Posterior vena cava (tissue), 2 donors: ENCODE measurements at places on chromosomes 5 and 9. TPM values are rescaled to one million over a fixed set of nuclear protein-coding genes. Genes with fewer than 3 reads are reported as not detected.

GRCh38 chr5:180352116-180353047 is 754 bp downstream of the GFPT2 start:
- no peak for DNase-seq

DNA sequence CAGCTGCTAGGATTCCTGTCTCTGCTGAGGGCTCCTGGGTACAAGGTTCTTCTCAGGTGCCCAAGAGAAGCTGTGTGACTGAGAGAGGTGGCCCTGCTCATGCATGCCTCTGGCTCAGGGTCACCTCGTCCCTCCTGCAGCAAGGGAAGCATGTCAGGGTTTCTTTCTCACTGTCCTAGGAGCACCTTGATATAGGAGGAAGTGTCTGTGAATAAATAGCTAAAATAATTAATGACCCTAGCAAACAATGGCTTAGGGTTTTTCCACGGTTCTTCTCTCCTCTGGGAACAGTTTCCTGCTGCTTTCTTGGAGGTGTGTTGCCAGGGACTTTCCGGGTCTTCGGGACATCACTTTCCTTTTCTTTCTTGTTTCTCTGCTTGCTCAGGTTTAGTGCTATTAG is 87.2 kb downstream of the ARHGAP26 start:
- no peak for DNase-seq

GRCh38 chr5:58454025-58454424 is 5.9 kb downstream of the PLK2 start:
- DNase-seq, result no peak

DNA sequence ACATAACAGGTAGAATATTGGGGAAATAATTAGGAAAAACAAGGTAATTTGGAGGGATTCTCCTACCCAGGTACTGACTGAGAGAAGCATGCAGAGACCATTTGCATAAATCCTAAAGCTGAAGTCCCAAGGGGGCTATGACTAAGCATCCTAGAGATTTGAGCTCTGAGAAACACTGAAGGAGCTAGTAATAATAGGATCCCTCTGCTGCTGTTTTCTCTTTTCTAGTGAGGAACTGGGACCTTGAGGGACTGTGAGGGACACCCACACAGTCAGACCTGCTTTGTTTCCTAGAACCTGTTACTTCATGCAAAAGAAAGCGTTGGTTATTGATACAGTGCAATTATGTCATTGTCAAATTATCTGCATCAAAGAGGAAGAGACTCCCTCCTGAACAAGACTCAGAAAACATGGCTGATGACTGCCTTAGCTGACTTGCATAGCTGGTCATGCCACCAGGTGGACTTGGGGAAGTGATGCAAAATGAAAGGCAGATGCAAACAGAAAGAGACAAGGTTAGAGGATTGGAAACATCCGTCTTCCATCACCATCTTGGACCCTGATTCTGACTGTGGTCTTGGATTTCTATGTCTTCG is 335.4 kb downstream of the NTRK2 start:
- no peak for DNase-seq

DNA sequence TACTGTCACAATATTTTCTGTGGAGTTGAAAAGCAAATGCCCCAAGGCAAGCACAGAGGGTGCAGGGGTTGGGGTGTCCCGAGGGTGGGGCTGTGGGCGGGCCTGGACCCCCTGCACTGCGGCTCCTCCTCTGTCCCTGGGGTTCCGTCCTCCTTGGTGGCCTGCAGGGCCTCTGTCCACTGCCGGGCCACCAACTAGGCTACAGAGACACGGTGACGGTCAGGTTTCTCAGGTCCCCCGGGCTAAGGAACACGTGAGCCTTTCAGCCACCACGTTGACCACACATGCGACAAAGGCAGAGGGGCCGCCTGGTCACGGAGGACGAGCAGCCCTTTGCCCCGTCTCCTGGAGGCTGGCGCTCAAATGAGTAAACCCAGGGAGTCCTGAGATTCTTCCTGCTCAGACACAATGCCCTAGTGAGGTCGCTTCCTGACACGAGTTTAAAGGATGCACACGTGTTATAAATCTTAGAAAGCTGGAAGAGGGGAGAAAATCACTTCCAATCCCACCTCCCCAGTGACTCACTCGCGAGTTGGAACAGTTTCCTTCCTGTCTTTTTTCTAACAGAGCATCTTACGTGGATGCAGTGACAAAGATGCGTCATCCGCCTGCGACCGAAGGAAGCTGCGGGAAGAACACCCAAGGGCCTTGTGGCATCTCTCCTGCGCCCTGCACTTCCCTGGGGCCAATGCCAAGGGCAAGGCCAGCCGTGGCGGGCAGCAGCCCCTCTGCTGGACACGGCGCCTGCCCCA is 24.8 kb upstream of the OBP2B start:
- no peak for DNase-seq

- DNase-seq, result no peak
These were observed 7.6 kb downstream of the SPACA9 start for GRCh38 chr9:132886334-132886725.

ELOVL7 gene
- total RNA-seq, result 2.7 TPM

PCDHGA9 gene
- 5.6 TPM for total RNA-seq

GRCh38 chr5:55030220-55030619 is 6.2 kb downstream of the GZMK start:
- DNase-seq, result no peak

SPINK6 gene
- not detected for total RNA-seq

- no peak for DNase-seq
These were observed 128.1 kb upstream of the LHFPL2 start for GRCh38 chr5:78776637-78777036.

SH3GL2 gene
- not detected for total RNA-seq

PHYHD1 gene
- total RNA-seq, result 24.8 TPM

DNA sequence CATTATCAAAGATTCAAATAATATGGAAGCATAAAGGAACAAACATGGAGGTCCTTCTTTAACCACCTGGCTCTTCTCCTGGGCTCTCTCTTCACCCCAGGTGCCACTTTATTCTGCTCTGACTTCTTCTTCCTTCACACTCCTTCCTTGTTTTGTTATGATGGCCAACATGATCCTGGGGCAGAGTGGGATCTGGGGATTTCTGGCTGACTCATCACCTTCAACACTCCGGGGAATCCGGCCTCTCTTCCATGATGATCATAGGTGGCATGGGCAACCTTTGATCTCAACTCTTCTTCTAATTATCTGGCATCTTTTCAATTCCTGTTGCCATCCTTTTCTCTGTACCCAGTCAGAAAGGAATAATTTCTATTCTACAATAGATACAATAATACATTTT is 62.1 kb upstream of the TRPC7 start:
- DNase-seq, result no peak

DNA sequence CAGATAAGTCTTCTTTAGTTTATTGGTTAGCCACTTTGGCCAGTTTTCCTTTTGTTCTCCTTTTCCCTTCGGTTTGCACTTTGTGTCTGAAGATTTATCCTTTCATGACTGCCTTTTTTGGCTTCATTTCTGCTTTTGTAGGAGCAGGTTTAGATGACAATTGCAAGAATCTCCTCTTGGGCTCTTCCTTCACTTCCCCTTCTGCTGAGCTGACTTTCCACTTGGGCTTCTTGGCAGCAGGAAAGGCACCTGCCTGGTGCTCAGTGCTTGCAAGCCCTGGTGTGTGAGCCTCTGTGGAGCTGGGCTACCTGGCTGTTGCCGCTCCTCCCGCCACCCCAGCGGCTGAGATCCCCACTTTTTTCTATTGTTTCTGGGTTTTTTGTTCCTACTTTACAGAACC is 7.3 kb downstream of the CCDC112 start:
- DNase-seq, result no peak

IL33 gene
- 93.8 TPM for total RNA-seq

C5orf58 gene
- not detected for total RNA-seq

- no peak for DNase-seq
These were observed 91.3 kb upstream of the RASEF start for GRCh38 chr9:83154087-83154736.

DNA sequence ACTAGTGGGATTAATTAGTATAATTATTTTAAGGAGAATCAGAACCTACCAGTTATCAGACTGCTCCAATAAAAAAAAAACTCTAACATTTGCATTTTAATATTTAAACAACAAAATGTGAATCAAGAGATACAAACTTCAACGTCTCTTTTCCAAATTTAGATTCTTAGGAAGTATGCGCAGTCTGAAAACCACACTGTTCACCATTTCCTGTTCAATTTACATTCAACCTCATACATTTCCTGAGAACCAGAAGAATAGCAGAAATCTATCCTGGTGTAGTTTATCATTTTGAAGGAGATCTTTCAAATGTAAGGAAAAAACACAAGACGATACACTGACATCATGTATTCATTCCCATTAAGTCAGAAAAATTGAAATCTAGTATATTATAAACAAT is 869.2 kb downstream of the EFNA5 start:
- DNase-seq, result no peak

SHISAL2B gene
- total RNA-seq, result not detected

DNA sequence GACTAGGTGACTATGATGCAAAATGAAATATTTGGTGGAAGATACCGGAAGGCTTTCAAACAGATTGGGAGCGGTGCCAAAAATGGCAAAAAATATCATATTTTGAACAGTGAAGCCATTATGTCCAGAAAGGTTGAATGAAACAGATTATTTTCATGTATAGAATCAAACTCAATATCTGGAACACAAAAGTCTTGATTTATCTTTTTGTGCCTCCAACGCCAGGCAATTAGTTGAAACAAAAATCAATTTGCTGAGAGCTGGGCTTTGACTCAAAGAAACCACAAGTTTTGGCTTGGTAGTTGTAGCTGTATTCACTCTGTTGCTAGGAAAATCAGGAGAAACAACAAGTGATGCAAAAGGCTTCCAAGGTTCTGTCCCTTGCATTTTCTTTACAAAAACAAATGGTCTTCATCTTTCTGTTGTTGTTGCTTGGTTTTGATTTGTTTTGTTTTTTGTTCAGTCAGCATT is 421.7 kb upstream of the TYRP1 start:
- DNase-seq, result no peak

IFNA14 gene
- total RNA-seq, result not detected

DNA sequence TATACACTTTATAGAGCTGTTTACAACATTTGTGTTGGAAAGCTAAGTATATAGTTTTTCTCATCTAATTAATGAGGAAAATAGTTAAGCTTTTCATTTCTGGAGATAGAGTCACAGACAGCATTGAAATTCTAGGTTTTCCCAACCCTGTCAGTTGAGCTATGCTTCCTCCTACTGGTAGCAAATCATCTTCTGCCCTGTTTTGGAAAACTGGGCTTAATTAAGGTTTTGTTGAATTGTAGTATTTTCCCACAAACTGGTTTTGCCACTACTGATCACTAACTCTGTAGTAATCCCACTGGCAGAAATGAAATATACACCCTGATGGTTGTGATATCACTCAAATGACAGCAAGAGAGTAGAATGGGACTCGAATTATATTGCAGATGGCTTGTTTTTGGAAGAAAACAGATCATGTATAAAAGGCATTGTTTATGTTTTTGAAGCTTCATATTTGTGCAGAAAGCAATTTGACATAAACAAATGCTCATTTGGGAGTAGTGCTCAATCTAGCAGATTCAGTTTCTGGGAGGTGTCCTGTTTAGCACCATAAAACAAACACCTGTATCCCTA is 46.6 kb downstream of the CD180 start:
- no peak for DNase-seq

MRPS2 gene
- total RNA-seq, result 16.3 TPM

SHC3 gene
- total RNA-seq, result 12.2 TPM

DNA sequence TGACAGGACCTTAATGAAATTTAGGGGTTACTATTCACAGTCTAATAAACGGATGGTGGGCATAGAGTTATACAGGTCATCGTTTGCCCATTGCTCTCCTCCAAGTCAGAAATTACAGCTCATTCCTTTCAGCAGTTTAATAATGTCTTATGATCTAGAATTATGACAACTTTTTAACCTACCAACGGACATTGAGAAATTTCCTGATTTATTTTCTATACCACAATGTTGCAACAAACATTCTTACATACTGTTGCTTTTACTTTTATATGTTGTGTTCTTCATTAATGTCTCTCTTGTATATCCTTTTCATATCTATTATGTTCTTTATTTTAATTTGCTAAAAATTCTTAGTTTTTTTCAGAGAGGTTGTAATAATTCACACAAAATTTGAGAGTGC is 152.8 kb upstream of the PRLR start:
- DNase-seq, result no peak

SNCAIP gene
- total RNA-seq, result 3.8 TPM

THBS4 gene
- total RNA-seq, result 58.2 TPM

GRCh38 chr5:22505891-22506290 is 347.3 kb downstream of the CDH12 start:
- no peak for DNase-seq

GRCh38 chr5:157888814-157889532 is 30.0 kb upstream of the CLINT1 start:
- DNase-seq, result no peak

CDC25C gene
- total RNA-seq, result not detected

DNA sequence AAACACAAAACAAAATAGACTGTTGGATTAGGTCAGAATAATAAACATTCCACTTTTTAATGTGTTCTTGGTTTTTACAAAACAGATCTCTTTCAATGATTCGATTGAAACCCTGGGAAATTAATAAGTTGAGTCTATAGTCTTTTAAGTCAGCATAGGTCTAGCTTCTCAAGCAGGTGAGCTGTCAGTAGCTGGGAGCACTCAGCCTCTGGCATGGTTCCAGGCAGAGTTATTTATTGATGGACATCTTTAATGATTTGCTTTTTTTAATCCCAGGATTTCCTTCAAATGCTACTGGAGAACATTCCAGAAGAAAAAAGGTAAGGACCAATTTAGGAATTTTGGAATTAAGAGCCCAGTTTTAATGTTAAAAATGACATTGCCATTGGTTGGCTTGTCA is 241.0 kb downstream of the AOPEP start:
- DNase-seq, result no peak

DNA sequence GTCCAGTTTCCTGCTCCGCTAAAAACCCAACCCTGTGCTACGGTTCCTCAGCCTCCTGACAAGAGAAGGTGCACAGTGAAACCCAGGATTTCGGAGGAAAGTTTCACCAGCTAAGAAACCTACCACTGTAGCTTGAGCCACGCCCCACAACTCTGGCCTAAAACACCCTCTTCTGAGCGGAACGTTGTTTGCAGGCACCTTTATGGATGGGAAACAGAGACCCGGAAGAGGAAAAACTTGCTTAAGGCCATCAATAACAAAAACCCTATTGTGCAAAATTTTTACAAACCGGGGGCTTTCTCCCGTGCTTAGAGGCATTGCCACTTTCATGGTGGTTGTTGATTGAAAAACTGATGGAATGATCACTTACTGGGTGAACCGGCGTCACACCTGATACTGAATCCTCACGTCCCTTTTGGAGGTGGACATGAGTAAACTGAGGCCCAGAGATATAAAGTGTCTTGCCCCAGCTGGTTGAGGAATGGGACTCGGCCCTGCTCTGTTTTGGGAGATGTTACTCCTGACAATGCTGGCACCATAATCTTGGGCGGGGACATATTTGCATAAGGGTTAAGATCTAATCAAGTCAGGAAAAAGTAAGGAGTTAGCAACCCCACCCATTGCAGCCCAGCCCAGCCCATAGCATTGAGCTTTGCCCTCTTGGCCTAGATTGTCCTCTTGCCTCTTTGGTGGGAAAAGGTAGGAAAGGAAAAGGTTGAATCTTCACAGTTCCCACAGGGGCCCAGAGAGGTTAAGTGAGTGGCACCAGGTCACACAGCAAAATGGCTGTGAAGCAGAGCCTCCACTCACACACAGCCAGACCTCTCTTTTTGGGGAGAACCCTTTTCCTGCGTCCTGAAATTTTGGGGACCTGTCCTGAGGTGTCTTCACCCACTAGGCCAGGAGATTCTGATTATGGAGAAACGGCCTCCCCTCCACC is 23.2 kb upstream of the PTGS1 start:
- DNase-seq, result peak; percentile 28

CD74 gene
- total RNA-seq, result 566 TPM

TEX48 gene
- not detected for total RNA-seq

ASPN gene
- 22.5 TPM for total RNA-seq

ADAMTS16 gene
- total RNA-seq, result 0.05 TPM
